ENCODE measurements at places on chromosomes 3 and 15.

DNA sequence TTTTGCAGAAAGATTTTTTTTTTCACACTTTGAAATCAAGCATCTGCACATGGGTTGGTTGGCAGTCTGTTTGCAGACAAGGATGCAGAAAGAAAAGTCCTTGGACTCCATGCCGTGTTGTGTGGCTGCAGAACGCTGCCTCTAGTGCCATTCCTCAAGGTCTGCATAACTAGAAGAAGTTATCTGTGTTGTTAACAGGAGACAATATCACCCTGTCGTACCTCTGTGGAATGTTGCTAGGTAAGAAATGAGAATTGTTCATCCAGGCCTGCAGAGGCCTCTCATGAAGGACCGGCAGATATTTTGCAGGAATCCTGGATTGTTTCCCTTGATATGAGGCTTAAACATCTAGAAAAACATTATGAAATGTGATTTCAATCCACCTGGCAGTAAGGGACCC is 58.5 kb upstream of the PPARG start:
- DNase-seq: no peak

DNA sequence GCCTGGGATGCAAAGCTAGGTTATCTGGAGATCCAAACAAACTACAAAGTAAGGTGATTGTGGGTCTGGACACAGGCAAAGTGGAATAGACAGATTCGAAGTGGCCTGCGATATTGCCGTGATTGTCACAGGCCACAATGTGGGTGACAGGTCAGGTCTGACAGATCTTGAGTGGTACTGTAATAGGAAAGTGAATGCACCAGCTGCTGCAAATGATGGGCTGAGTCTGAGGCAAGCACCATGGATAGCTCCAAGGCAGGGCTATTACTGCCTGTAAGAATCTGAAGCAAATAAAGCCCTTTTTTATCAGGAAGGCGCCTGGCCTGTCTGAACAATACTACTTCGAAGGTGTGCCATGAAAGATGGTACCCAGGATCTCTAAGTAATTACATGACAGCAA is 10.0 kb downstream of the ARMC8 start:
- DNase-seq: no peak

GRCh38 chr3:69435274-69436265 is 49.7 kb upstream of the FRMD4B start:
- peak; percentile 64 for DNase-seq

DNA sequence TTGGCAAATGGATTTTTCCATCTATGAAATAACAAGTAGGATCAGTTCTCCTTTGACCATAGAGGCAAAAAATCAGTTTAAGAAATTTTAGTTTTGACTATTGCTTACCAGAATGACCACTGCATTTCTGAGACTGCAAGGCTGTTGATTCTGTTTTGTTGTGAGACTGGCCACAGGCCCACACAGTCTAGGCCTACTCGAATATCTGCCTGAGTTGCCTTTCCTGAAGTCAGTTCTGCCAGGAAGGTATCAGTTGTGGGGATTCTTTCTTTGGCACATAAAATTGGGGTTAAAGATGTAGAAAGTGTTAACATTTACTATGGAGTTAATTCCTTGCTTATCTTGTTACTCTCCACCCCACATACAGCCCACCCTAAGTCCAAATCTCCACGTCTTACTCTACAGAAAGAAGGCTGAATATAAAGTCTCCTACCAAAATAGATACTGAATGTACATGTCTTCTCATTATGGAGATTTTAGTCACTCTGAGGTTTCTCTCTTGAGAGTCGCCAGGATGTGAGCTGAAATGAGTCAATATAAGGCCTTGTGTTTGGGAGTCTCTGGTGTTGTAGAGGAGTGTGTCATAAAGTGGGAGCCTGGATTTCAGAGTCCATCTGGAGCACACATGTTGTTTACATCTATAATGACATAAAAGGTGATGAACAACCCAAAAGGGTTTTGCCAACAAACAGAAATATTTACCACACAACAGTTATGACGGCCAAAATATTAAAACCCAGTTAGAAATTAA is 45.0 kb upstream of the WWTR1 start:
- DNase-seq: peak; percentile 15

DNA sequence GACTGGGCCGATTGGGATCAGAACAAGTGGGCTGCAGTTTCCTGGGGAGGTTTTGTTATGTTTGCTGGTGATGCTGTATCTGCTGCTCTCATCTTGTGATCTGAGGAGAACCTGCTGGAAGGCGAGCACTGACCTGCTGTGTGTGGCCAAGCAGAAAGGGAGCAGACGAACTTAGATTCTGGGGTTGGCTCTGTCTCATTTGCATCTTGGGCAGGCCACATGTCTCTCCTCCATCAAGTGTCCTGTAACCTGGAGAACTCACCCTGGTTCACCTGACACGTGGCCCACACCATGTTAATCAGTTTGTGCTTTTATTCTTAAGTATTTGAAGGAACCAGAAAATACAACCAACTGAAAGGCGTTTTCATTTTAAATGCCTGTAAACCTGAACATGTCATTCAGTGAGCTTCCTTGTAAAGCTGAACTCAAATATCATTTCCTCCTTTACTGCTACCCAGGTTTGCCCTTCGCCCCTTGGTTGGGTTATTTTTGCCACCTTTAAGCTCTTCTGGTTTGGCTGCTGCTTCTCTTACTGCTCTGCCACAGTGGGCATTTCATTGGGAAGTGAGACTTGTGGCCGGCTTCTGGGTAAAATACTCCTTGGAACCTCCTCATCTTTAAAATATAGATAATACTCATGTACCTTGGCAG is 33.5 kb upstream of the TRAK1 start:
- no peak for DNase-seq

- DNase-seq: no peak
These were observed 57.7 kb downstream of the DNAJB8 start for GRCh38 chr3:128408693-128409623.

- no peak for DNase-seq
These were observed 2.0 kb downstream of the NPHP3 start for GRCh38 chr3:132720228-132720627.

DNA sequence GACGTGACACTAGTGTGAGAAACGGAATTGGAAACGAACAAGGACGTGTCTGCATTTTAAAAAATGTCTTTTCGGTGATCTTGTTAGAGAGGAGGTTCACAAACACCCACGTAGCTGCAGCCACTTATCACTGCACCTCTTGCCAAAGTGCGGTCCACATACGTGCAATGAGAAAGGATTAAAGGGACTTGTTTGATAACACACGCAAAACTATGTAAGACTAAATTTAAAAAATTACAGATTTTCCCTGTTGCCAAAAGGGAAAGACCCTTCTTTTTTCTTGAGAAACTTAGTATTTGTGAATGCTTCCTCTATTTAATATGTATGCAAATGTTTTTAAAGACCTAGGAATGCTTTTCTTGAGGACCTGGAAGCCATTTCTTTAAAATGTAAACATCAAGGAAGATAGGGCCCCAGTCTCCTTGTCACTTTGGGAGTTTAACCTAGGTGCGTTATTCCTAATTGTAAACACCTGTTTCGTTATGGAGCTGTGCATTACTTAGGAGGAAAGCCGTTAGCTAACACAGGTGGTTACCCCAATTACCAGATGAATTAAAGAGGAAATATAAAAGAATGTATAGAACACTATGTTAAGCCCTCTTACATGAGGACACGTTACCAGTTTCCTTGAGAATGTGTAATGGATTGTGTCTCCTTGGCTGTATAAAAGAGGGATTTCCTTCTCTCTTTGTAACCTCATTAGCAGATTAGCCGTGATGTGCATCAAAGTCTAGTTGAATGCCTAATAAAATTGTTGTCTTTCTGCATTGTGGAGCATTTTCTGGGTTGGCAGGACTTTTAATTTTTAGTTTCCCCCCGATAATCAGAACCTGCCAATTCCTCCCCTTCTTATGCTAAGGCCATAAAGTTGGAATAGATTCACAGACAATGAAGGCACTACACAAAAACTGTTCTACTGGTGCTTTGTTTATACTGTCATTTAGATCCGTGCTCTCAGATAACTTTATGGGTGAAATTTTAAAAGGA is 1.0 kb downstream of the LEKR1 start:
- DNase-seq: peak; percentile 84

GRCh38 chr3:188294823-188295487 is 141.0 kb downstream of the LPP start:
- DNase-seq: peak; percentile 73

DNA sequence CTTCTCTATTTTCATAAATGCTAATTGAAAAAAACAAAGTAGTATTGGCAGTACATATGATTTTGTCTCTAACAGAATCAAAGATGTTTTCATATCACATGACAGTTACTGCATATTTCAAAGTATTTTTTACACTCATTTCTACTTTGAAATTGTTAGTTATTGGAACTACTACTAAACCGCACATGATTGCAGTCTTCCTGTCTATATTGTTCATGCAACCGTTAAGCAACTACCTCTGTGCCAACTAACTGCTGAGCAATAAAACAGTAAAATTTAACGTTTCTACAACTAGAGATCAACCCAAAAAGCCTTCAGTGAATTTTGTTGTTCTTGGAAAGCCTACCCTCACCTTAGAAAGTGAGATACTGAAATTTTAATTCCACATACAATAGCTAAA is 64.2 kb downstream of the DMXL2 start:
- peak; percentile 18 for DNase-seq

GRCh38 chr15:56524915-56525314 is 60.0 kb upstream of the MNS1 start:
- no peak for DNase-seq

- DNase-seq: peak; percentile 96
These were observed at the start of gene TMEM266 for GRCh38 chr15:76059320-76060117. TMEM266 (plus strand) TSS chr15:76059985; CDS start chr15:76134264, 74,279 bp downstream.
